Heart left ventricle (tissue), 16 donors: ENCODE measurements at places on chromosomes 16 and 17. TPM values are rescaled to one million over a fixed set of nuclear protein-coding genes. Genes with fewer than 3 reads are reported as not detected.
A peak's percentile ranks its signal among the peaks of the same experiment; 100 is the strongest.

Gene XYLT2
- 17.5 TPM for total RNA-seq

- no peak overlapping the region for H3K4me3 ChIP-seq
- no peak overlapping the region for H3K27ac ChIP-seq
- no peaks in the 10 kb centered on the region for H3K27me3 ChIP-seq
- H3K36me3 ChIP-seq: no peaks in the 10 kb centered on the region
- no peaks in the 10 kb centered on the region for H3K4me1 ChIP-seq
Observed at GRCh38 chr16:26041952-26042668, 350.4 kb downstream of the HS3ST4 start.

- H3K4me1 ChIP-seq: no peaks in the 10 kb centered on the region
- H3K36me3 ChIP-seq: no peaks in the 10 kb centered on the region
- DNase-seq: no peak
- H3K4me3 ChIP-seq: no peak overlapping the region
Observed at GRCh38 chr16:12449795-12450194, 353.9 kb downstream of the CPPED1 start.

DNA sequence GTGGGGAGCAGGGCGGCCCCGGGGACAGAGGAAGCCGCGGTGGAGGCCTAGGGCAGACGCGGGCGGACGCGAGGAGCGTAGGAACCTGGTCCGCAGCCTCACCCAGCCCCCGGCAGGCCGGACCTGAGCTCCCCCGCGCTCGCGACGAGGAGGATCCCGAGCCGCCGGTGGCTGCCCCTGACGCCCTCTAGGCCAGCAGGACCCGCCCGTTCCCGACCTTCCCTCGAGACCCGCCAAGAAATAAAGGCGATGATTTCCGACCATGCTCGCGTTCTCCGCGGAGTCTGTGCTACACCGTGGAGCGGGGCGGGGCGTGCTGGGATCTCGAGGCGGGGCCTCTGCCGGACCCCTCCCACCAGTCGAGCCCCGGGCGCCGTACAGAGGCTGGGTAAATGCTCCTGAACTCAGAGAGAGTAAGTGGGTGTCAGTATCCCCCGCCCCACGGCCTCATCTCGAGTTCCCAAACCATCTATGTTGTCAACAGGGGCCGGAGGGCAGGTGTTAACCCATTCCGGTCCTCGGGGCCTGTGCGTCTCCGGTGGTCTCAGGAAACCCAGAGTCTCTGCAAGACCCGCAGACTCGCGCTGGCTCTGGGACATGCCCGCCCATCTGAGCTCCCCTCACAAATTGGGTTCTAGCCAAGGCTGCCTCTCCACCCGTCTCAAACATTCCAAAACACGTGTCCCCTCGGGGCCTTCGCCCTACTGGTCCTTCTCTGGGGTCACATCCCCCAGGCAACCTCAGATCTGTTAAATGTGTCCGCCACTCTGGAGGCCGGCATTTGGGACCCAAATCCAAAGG is 13.7 kb downstream of the SYCE1L start:
- DNase-seq: peak; percentile 77
- no peaks in the 10 kb centered on the region for H3K36me3 ChIP-seq
- peak overlapping the region; percentile 64 for H3K4me3 ChIP-seq
- peaks cover 7% of the 10 kb centered on the region for H3K27me3 ChIP-seq
- H3K4me1 ChIP-seq: peaks cover 7% of the 10 kb centered on the region

- H3K27ac ChIP-seq: peak overlapping the region; percentile 50
- DNase-seq: no peak
- H3K4me3 ChIP-seq: no peak overlapping the region
- H3K27me3 ChIP-seq: no peaks in the 10 kb centered on the region
Observed at GRCh38 chr17:69609473-69610305, 195.2 kb downstream of the MAP2K6 start.

GRCh38 chr17:49439673-49440571 is 25.2 kb upstream of the PHB1 start:
- no peak for DNase-seq
- H3K36me3 ChIP-seq: no peaks in the 10 kb centered on the region
- no peaks in the 10 kb centered on the region for H3K4me1 ChIP-seq
- no peak overlapping the region for H3K4me3 ChIP-seq
- H3K27ac ChIP-seq: no peak overlapping the region

DNA sequence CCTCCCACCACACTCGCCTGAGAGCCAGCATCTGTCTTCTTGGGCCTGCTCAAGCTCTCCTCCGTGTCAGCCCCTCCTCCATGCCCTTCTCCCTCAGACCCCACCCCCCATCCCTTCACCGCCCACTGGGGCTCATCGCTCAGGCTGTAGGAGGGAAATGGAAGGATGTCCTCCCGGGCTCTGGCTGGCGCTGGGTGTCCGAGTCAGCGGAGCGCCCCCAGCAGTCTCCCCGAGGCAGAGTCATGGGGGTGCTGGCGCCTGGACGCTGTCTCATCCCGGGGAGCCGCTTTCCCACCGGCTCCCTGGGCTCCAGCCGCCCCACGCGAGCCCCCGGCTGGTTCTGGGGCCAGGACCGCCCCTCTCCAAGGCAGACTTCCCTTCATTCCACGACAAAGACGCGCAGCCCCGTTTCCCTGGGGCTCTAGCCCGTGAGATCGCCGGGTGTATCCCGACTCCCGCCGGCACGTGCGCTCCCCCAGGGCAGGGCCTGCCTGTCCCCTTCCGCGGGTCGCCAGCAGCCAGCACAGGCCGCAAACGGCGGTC is 428 bp upstream of the ANTKMT start:
- H3K27me3 ChIP-seq: no peaks in the 10 kb centered on the region
- peak overlapping the region; percentile 94 for H3K27ac ChIP-seq
- peaks cover 5% of the 10 kb centered on the region for H3K36me3 ChIP-seq
- H3K4me1 ChIP-seq: peaks cover 35% of the 10 kb centered on the region
- peak; percentile 69 for DNase-seq
- H3K4me3 ChIP-seq: peak overlapping the region; percentile 83

GRCh38 chr17:39737760-39738567 is at the start of gene GRB7:
TSS of gene GRB7 (plus strand) at chr17:39737938. CDS start at chr17:39742302, 4,364 bp downstream.
- peaks cover 56% of the 10 kb centered on the region for H3K27me3 ChIP-seq
- H3K27ac ChIP-seq: no peak within 1 kb of the TSS
- H3K4me1 ChIP-seq: peaks cover 18% of the 10 kb centered on the region
- H3K4me3 ChIP-seq: peak within 1 kb of the TSS; percentile 43
- no peak for DNase-seq

DNA sequence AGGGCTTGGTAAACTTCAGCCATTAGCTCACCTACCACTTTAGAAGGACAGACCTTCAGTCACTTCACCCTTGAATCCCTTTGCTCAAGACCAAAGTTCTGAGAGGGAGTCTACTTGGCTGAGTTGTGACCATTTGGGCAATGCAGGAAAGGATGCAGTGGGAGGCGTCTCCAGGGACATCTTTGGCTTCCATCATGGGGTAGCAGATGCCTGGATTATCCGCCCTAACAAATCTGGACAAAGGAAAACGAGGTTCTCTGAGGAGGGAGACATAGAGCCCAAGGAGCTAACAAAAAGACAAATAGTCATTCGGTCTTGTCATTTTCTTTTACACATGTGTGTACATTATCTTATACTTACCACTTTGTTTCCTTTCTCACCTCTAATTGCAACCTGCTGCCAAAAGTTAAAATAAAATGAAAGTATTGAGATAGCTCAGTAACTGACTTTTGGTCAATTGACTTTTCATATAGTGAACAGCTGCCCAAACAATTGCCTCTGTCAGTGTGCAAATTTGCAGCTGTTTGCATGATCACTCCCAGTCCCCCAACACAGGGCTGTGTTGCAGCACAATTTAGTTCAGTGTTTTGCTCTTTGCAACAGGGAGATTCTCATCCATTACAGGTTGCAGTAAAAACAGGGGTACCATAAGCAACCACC is 108.9 kb upstream of the EEF2KMT start:
- H3K27ac ChIP-seq: no peak overlapping the region
- H3K4me3 ChIP-seq: no peak overlapping the region
- H3K27me3 ChIP-seq: no peaks in the 10 kb centered on the region
- no peaks in the 10 kb centered on the region for H3K36me3 ChIP-seq

DNA sequence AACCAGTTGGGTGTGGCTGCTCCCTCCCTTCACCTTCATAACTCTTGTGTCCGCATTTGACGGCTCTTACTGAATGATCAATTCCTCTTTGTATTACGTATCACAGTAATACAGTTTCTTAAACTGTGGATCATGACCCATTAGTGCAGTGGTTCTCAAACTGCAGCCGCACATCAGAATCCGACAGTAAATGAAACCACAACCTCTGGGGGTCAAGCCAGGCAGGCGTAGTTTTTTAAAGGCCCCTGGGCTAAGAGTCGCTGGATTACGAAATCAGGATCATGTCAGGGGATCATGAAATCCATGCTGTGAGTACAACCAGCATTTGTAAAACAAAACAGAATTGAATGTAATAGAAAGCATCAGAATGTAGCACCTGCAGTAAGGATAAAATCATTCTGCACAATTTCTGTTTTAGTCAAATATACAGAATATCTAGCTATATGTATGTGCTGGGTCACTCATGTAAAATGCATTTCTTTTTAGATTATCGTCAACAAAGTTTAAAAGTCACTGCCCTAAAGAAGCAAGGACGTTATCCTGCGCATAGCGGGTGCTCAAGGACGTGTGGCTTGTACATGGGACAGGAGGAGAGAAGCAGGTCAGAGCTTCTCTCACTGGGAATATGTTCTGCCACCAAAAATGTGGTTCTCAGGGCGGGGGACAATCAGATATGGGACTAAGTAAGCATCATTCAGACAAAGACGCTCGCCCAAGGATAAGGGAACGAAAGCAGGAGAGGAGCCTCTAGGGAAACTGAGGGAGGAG is 113.1 kb downstream of the ZFHX3 start:
- no peak overlapping the region for H3K27ac ChIP-seq
- H3K36me3 ChIP-seq: no peaks in the 10 kb centered on the region
- H3K4me1 ChIP-seq: peaks cover 54% of the 10 kb centered on the region
- no peak overlapping the region for H3K4me3 ChIP-seq
